ENCODE measurements at places on chromosomes 6 and 20.

GRCh38 chr6:29519291-29520010, 31.7 kb upstream of the MAS1L start:
- DNase-seq = no peak

DNA sequence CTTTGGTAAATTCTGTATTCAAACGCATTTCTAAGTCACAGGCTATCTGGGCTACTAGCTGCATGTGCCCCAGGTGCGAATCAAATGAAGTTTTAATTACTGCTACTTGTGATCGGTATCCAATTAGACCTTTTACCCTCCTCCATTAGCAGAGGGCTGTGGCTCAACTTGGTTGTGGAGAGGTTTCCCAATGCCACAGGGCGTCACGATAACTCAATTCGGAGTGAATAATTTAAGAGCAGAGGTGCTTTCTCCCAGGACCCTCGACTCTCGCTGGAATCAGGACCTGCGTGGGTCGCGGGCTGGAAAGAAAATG, 640 bp downstream of the SAYSD1 start:
- no peak for DNase-seq

GRCh38 chr20:47318027-47318585, 38.4 kb downstream of the ZMYND8 start:
- no peak for DNase-seq

- DNase-seq = no peak
Measured at GRCh38 chr20:17228624-17229061, 1.8 kb downstream of the PCSK2 start.

DNA sequence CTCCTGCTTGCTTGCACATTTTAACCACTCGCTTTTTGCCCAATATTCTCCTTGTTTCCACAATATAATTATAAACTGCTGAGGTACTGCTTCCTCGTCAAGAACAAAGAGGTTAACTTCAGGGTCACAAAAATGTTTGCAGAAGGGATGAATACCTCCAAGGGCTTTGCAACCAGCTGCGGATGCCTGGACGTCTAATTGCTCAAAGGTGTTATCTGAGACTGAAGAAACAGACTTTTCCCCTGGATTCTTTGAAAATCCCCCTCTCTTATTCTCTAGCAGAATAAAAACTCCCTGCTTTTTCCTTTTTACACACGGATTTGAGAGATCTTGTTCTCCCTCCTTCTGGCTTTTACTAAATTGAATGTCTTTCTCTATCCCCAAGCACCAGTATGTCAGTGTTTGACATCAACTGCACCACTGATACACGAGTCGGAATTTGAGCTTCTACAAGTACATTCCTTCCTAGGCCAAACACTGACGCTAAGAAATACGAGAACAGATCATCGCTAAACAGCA, 336 bp upstream of the SMPDL3A start:
- DNase-seq = peak; percentile 57

GRCh38 chr6:120872262-120872578, 462.1 kb downstream of the TBC1D32 start:
- no peak for DNase-seq

GRCh38 chr20:46905364-46906125, 10.9 kb downstream of the EYA2 start:
- DNase-seq = no peak

DNA sequence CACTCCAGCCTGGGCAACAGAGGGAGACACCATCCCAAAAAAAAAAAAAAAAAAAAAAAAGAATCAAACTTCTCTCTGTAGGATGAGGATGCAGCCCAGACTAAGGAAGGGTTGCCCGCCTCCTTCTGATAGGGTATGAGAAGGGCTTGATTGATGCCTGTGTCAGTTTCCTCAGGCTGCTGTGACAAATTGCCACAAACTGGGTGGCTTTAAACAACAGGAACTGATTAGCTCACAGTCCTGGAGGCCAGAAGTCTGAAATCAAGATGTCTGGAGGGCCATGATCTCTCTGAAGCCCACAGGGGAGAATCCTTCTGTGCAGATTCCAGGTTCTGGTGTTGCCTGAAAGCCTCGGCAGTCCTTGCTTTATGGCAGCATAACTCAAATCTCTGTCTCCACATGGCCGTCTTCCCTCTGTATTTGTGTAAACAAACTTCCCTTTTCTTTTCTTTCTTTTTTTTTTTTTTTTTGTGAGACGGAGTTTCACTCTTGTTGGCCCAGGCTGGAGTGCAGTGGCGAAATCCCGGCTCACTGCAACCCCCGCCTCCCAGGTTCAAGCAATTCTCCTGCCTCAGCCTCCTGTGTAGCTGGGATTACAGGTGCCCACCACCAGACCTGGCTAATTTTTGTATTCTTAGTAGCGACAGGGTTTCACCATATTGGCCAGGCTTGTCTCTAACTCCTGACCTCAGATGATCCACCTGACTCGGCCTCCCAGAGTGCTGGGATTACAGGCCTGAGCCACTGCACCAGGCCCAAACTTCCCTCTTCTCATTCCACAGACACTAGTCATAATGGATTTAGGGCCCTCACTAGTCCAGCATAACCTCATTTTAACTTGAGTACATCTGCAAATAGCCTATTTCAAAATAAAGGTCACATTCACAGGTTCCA, 11.2 kb upstream of the CDK19 start:
- DNase-seq = no peak

DNA sequence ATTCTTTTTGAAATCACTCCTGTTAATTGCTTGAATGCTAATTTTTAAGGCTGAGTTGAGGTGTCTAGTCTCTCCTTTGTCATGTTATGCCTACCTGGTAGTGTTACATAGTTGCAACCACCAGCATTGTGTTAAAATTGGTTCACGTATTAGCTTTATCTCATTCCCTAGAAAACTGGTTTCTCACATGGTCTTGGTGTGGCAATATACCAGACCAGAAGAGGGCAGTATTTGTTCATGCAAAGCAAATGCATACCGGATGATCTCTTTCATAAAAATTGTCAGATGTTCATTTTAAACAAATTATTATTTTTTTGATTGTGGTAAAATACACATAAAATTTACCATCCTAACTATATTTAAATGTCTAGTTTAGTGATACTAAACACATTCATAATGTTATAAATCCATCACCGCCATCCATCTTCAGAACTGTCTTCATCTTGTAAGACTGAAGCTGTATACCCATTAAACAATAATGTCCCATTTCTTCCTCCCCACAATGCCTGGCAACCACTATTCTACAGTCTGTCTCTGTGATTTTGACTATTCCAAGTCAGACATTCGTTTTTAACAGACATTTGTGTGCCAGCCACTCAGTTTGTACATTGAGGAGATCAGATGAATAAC, 92.8 kb downstream of the ATRN start:
- DNase-seq = peak; percentile 20

GRCh38 chr6:137904822-137905617, 38.0 kb downstream of the TNFAIP3 start:
- no peak for DNase-seq

- DNase-seq = no peak
Measured at GRCh38 chr6:151065027-151065815, 174.5 kb upstream of the AKAP12 start.

All from astrocyte of the cerebellum (primary cell).